Activated CD8-positive, alpha-beta memory T cell treated with anti-CD3 and anti-CD28 coated beads, Interleukin-2, amount 50 U/mL, for 4 hours (primary cell): ENCODE measurements at places on chromosomes 2 and 18.

DNA sequence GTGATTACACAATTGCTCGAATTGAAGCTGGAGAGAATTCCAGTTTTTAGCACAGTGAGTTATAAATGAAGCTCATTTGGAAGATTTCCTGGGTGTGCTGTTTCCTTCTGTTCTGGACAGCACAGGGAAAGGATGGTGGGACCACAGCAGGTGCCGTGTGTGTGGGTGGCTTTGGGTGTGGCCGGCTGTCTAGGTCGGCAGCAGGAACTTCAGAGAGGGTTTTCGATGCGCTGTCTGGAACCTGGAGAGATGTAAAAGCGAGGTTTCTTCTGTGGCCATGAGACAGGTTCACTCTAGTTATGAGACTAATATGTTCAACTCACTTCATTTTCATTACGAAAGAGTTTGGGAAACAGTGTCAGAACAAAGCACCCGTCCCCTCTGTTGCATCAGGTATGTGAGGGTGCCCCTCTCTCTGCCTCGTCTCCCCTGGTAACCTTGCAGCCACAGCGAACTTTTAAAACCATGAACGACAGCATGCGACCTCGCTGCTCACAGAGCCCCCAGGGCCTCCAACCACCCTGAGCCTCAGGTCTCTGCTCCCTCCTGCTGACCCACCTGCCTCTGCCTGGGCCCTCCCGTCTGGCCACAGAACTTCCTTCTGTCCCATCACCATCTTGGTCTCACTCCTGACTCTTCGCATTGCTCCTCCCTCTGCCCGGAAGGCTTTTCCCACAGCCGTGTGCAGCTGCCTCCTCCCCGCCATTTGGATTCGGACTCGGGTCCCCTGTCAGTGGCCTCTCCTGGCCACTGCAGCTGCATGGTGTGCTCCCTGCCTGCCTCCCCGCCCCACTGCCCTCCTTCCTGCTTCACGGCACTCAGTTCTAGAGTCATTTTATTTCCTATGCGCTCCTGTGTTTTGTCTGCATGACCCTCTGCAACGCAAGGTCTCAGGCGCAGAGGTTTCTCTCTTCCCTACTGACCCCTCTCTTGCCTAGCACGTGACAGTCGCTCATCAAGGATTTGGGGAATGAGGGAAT lies 151.2 kb downstream of the NDUFA10 start:
- DNase-seq, result no peak

DNA sequence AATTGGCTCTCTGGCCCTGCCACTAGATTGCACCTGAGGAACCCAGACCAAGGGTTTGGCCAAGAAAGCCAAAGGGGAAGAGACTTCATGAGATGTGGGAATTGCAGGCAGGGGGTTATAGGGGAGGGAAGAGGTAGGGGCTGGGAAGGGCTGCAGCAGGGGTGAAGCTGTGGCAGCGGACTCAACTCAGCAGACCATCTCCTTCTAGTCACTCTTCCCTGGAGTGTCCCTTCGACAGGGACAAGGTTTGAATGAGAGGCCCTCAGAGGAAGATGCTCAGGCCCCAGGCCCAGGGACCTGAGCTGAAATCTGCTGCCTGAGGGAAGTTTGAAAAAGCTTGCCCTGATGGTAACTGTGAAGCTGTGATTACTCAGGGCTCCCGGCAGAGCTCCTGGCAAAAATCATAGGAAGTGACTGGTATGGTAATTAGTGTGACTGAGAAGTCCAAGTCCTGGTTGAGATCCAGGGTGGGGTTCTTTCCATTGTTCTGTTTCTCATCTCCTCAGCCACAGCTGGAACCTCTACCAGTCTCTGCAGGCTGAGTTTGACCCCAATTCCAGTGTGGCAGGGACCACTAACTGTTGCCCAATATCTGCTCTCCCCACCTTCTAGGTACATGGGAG lies 300.9 kb downstream of the CYP26B1 start:
- no peak for DNase-seq

- no peak for DNase-seq
These were observed 74.7 kb upstream of the PTPRM start for GRCh38 chr18:7492385-7492784.

DNA sequence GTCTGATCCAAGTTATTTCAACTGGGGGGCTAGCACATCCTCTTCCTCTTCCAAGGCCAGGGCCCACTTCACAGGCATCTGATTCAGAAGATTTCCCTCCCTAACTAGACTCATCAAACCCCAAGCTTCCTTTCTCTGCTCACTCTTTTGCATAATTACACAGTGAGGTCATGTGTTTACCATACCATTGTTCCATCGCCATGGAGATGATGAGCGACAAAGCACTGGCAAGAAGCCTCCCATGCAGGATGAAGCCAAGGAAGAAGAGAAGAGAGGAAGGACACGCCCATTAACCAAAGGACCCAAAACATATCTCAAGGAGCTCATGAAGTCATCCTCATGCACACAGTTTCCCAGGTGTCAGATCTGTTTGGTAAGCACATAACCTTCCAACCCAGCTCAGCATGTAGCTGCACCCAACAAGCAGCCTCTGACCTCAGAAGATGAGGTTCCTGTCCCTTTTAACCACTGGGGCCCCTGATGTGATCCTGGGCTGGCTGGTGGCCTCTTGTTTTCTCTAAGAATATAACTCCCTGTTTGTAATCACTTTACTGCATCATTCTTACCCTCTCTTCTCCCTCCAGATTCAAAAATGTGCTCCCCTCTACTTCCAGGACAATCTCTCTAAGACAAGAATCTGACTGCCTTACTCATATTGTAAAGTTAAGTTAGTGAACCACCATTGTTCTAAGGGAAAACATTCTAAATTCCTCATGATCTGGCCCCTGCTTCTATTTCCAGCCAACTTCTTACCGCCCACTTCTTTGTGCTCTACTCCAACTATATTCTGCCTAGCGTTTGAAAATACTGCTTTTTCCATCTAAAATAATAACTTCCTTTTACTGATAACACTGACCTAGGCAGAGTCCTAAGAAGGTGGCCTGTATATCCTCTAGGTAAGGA lies 190.1 kb downstream of the TTC32 start:
- no peak for DNase-seq

DNA sequence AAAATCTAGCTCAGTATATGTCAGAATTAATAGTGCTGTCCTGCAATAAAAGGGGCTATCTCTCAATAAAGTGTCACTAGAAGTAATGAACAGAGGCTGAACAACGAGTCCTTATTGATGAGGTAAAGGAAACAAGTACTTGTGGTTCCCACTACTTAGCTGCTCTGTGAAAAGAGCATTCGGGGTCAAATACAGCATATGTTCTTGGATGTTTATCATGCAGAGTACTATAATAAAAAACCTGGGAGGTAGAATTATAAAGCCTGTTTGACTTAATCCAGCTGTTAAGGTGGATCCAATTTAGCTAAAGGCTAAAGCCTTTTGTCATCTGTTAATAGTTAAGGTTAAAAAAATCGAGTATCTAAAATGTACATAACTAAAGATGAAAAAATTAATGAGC lies 32.4 kb downstream of the SLC35F5 start:
- no peak for DNase-seq

GRCh38 chr18:31451625-31452024 lies 4.1 kb downstream of the DSG3 start:
- no peak for DNase-seq

DNA sequence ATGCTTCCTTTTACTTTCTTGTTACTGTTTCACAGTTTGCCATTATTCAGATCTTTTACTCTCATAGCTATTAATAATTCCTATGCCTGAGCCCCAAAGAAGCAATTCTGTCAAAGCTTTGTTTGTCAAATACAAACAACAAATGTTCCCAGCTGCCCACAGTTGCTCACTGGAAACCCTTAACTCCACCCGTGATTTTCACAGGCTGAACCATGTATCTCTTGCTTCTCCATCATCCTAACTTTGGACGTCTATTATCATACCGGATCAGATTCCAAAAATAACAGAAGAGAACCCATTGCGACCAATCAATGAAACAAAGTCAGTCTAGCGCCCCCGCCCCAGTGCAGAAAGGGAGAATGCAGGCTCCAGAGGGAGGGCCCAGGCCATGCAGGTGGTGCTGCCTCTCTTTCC lies 24.2 kb downstream of the COLEC12 start:
- no peak for DNase-seq

DNA sequence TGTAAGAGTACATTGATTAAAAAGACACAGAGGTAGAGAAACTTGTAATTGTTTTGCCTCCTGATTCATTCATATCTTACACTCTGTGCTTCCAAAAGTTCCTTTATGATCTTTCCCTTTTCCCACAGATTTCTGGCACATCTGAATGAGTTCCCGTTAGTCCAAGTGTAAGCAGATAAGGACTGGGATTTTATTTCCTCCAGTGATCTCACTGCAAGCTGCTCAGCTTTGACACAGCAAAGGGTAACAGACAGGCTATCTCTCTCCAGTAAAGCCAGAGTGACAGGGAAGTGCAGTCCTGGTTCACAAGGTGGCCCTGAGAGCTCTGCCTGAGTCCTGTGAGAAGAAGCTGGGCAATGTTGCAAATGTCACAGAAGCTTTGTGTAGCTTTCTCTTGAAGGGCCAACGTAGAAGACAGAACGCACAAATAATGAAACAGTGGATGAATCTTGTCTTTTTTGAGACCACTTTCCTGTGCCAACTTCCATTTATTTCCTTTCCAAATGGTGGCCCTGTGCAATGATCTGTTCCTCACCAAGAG lies 32.5 kb upstream of the KCNE4 start:
- no peak for DNase-seq

DNA sequence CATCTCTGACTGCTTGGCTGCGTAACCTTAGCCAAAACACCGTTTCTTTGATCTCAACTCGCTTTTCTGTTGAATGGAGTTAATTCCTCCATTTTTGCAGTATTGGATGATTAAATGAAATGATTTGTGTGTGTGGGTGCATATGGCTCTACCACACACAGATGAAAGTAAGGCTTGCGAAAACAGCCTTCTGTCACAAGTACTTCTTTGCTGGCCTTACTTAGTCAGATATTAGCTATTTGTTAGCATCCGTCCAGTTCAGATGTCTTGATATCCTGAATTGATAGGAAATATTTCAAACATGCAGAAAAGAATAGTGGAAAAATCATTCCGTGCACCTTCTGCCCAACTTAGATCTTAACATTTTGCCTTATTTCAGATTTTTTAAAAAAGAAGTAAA lies 21.8 kb downstream of the NCOA1 start:
- DNase-seq, result no peak

- peak; percentile 45 for DNase-seq
These were observed 515 bp upstream of the PLEKHB2 start for GRCh38 chr2:131104487-131105155.

GRCh38 chr2:17299891-17300540 lies 218.2 kb downstream of the RAD51AP2 start:
- DNase-seq, result no peak

DNA sequence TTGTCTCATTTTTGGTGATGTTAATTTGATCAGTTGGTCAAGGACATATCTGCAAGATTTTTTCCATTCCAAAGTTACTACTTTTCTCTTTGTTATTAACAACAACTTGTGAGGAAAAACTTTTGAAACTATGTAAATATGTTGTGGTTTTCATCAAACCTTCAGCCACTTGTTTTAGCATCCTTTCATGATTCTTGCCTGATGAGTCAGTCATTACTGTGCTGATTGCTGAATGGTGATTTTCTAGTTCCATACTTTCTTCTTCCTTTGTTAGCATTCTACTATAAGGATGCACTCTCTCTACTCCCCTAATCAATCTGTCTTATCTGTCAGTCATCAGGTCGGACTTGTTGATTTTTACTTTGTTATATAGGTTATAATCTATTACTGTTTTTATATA lies 10.9 kb downstream of the TMEM87B start:
- no peak for DNase-seq

DNA sequence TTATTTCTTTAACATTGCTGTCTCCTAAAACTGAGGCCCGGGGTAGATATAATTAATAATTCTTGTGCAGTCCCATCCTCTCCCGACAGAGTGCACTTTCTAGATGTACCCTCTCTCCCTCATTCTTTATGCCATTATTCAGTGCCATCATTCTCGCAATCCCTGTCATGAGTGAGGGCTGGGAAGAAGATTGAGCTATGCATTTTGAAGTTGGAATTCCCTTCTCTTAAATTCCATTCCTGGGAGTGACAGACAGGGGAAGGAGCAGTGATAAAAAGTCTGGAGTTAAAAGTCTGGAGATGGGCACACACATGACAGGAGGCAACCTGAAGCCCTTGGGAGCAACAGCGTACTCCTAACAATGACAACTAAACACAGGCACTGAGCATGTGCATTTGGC lies 2.6 kb upstream of the KCNE4 start:
- DNase-seq, result no peak

DNA sequence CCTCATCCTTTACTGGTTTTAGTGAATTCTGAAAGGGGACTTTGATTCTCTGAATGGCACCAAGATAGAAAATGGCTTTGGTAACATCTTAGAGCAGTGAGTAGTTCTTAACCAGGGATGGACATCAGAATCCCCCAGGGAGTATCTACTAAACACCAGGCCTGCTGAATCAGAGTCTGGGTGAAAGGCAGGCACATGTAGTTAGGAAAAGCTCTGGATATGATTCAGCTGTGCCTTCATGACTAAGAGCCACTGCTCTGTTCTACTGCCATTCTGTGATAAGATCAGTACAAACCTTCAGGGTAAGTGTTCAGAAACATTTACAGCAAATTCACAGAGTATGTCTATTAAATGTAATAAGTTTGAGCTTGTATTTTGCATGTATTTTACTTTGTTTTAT lies 46.2 kb upstream of the B3GNT2 start:
- no peak for DNase-seq

DNA sequence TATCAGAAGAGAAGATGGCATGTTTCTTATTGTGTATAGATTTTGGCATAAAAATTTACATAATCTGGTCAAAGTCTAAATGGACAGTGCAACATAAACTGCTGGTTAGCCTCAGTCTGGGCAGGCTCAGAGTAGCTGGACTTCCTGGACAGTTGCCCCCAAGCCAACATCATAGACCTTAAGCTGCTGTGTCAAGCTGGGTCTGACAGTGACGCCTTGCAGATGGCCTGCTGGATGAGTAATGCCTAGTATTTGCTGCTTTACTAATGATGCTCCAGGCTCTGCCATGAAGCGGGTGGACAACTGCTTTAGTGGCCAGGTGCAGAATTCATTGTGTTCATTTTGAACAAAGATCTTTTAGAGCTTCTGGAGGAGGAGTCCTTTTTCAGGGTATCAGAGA lies 603.7 kb upstream of the ZEB2 start:
- DNase-seq, result no peak

DNA sequence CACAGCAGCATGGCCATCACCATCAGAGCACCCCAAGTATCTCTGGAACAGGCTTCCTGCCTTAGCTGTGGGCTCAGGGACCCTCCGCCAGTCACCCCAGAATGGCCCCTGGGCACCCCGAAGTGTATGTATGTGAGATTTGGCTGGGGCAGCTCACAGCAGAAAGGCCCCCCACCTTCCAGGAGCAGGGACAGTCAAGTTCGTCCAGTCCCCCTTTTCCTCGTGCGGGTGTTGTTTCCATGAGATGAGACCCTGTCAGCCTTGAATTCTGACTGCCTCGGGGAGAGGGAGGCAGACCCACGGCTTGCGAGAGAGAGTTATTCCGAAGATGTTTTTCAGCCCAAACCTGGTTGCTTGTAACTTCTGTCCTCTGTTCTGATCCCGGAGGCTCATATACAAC lies 290.9 kb upstream of the HDAC4 start:
- no peak for DNase-seq

DNA sequence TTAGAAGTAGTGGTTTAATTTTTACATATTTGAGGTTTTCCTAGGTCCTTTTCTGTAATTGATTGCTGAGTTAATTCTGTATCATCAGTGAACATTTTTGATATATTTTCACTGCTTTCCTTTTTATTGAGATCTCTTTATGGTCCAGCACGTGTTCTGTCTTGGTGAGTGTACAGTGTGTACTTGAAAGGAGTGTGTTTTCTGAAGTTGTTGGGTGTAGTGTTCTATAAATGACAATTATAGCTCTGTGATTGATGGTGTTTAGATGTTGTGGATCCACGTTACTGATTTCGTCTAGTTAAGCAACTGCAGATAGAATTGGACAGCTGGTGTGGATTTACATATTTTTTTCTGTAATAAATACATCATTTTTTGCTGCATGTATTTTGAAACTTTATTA lies 32.7 kb downstream of the AGFG1 start:
- no peak for DNase-seq
